Right renal pelvis (tissue), 4 donors: ENCODE measurements at places on chromosomes 7 and 10.

GRCh38 chr10:79331709-79332108, 15.6 kb upstream of the PPIF start:
- DNase-seq, result no peak

GRCh38 chr7:106314875-106315274, 30.1 kb upstream of the NAMPT start:
- no peak for DNase-seq

DNA sequence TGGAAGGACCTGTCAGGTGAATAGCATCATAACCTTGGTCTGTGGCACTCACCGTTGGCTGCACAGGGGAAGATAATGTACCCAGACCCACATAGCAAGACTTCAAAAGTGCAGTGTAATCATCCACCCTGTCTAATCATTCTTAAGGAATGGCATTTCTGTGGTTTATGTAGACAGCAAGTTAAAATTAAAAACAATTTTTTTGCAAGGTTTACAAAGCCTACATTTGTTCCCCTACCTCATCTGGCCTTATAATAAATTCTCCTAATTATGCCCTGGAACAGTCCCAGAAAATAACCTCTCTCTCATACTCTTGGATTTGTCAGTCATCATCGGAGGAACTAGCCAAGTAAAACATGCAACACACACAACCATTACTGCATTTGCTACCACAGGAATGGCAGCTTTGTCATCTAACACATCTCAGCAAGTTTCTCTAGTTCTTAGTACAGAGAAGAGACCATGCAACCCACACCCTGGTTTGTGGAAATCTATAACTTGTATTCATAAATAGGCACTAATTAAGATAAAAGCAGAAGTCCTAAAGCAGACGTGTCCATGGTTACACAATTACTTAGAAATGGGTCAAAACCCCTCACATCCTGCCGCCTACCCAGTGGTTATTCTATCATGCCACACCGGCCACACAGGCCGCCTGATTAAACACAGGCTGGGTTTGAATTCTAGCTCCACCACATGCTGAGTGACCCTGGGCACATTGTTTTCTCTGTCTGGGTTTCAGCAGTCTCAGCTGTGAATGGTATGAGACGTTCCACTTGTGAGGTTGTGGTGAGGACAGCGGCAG, 19.1 kb downstream of the ABLIM1 start:
- no peak for DNase-seq

DNA sequence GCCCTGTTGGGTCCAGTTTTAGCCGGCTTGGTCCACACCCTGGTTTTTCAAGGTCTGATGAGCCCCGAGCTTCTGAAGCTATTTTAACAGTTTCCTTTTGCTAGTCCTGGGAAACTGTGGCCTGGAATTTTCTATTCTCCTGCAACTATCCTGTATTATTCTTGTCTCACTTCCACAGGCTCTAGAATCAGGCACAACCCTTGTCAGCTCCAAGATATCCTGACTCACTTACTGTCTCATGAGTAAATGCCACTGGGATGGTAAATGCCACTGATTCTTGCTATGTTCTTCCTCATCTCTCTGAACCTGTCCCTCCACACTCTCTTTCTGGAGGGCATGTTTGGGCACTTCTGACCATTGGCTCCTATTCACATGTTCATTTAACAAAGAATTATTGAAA, 611.5 kb upstream of the IGFBP3 start:
- no peak for DNase-seq

DNA sequence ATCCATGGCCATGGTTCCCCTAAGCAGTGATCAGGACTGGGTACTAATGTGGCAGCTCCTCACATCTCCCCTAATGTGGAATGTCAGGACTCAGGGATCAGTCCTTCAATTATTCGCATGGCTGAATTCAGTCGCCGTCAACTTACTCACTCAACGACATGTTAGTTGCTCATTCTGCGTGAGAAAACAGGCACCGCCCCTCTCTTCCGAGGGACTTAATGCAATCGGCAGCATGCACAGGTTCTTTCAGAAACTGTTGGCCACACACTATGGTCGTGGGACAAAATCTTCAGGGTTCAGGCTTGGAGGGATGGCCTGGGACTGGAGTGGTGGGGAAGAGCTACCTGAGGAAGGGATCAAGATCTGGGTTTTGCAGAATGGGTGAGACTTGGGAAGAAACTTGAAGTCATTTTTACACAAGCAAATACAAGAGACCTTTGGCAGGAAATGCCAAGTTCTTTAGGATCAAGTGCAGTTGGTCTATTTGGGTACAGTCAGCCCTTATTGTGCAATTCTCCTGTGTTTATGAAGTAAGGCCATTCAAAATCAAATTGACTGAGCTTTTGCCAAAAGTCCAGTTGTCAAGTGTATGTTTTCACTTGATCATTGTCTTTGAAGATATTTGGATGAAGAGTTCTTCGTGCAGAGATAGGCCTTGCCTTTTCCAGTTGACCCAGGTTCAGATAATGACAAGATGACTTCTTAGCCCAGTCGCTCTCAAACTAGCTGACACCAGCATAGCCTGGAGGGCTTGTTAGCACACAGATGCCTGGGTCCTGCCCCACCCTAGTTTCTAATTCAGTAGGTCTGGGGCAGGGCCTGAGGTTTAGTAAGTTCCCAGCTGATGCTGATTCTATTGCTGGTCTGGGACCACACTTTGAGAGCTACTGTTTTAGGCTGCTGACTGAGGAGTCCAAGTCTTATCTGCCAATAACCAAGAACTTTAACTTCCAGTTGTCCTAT, 48.5 kb downstream of the LRRC18 start:
- DNase-seq, result no peak

DNA sequence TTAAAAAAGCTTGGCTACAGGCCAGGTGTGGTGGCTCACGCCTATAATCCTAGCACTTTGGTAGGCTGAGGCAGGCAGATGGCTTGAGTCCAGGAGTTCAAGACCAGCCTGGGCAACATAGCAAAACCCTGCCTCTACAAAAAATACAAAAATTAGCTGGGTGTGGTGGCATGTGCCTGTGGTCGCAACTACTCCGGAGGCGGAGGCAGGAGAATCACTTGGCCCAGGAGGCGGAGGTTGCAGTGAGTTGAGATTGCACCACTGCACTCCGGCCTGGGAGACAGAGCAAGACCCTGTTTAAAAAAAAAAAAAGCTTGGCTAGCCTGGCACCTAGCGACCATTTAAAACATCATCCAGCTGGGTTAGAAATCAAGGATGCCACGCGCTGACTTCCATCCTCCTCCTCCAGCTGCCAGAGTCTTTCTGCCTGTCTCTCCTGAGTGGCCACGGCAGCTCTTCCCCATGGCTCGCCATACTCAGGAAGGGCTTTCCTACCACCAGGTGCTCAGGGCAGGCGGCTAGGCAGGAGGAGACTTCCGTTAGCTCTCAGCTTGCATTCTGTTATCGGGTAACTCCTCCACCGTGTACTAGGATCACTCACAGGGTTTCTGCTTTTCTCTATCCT, 45.0 kb downstream of the DENND2A start:
- no peak for DNase-seq

DNA sequence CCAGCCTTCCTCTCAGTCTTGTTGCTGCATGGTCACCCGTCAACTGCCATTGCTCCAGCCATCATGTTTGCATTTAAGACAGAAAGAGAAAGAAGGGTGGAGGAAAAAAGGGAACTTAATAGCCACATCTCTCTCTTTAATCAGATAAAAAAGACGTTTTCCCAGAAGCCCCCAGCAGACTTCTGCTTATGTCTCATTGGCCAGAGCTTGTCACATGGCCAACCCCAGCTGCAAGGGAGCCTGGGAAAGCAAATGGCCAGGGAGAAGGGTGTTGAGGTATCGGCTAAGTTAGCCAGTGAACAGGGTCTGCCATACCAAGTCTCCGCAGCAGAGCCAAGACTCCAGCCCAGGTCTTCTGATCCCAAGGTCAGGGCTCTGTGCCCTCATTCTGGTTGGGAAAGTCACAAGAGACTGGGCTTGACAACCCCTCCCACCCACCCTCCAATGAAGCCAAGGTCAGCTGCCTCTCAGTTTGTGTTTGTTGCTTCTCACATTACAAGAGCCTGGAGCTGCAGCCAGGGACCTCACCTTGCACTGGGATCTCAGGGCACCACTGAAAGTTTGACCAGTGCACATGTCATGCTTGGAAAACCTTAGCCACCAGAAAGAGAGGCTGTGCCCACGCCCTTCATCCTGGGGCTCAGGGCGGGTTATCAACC, 80.3 kb upstream of the LYZL2 start:
- DNase-seq, result no peak

GRCh38 chr10:79292891-79293746, 54.1 kb upstream of the PPIF start:
- DNase-seq, result no peak

DNA sequence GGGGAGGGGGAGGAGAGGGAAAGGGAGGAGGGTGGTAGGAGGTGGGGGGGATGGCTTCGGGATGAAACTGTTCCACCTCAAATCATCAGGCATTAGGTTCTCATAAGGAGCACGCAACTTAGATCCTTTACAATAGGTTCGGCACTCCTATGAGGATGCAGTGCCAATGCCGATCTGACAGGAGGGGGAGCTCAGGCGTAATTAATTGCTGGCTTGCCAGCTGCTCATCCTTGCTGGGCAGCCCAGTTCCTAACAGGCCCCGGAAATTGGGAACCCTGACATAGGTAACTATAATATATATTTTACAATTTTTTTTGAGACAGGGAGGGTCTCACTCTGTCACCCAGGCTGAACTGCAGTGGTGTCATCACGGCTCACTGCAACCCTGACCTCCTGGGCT, 118.8 kb upstream of the SFMBT2 start:
- DNase-seq, result no peak

GRCh38 chr7:42222891-42223290, 14.1 kb downstream of the GLI3 start:
- DNase-seq, result no peak

DNA sequence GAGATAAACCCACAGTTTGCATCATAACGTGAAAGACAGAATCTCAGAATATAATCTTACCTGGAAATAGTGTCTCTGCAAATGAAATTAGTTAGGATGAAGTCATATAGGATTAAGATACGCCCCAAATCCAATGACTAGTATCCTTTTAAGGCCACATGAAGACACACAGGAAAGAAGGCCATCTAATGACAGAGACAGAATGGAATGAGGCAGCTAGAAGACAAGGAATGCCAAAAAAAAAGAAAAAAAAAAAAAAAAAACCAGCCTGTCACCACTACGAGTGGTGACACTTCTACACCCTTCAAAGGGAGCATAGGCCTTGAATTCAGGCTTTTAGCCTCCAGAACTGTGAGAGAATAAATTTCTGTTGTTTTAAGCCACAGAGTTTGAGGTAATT, 82.9 kb downstream of the HYCC1 start:
- no peak for DNase-seq

GRCh38 chr10:62025901-62026879, 124.7 kb downstream of the ARID5B start:
- DNase-seq, result no peak

DNA sequence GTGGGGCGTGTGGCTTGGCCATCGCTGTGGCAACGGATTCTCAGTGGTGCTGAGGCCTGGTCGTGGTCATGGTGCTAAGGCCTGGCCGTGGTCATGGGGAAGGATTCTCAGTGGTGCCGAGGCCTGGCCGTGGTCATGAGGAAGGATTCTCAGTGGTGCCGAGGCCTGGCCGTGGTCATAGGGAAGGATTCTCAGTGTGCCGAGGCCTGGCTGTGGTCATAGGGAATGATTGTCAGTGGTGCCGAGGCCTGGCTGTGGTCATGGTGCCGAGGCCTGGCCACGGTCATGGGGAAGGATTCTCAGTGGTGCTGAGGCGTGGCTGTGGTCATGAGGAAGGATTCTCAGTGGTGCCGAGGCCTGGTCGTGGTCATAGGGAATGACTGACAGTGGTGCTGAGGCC, 327.9 kb downstream of the ADARB2 start:
- no peak for DNase-seq

- no peak for DNase-seq
Measured at GRCh38 chr10:6030940-6031339, 31.2 kb downstream of the IL2RA start.

DNA sequence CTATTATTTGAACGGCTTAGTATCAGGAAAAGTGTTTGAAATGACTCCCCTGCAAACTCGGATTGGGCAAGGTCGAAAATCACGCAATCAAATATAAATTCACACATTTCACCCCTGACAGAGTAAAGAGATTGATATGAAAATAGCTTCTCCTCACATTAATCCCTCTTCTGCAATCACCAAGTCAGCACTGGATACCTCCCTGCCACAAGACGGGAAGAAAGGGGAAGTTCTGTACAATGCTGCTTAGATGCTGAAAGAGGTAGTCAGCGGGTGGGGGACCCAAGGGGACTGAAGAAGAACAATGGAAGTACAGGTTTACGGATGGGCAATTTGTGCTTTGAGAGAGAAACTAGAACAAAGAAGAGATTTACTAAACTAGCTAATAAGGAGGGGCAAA, 72.0 kb upstream of the ANK3 start:
- no peak for DNase-seq

- DNase-seq, result no peak
Measured at GRCh38 chr10:44926751-44927351, 15.7 kb downstream of the TMEM72 start.

DNA sequence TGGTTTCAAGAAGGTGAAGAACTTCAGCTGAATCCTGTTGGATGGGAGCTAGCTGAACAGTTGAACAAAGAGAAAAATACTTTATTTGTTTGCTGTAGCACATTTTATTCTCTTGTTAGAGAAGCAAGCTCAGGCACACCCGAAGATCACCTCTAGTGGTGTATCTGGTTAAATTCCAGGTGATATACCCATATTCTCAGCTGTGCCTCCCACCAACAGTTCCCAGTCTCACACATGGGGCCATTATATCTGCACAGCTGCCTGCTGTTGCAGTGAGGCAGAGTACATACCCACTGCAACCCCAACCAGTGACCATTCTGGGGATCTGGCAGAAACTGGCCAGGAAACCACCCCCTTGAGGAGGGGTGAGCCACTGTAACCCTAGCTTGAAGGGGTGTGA, 9.2 kb downstream of the BTAF1 start:
- DNase-seq, result no peak

GRCh38 chr10:35979116-35979515, 337.0 kb upstream of the FZD8 start:
- no peak for DNase-seq

GRCh38 chr7:33558549-33559323, 346.6 kb upstream of the BMPER start:
- DNase-seq, result no peak

DNA sequence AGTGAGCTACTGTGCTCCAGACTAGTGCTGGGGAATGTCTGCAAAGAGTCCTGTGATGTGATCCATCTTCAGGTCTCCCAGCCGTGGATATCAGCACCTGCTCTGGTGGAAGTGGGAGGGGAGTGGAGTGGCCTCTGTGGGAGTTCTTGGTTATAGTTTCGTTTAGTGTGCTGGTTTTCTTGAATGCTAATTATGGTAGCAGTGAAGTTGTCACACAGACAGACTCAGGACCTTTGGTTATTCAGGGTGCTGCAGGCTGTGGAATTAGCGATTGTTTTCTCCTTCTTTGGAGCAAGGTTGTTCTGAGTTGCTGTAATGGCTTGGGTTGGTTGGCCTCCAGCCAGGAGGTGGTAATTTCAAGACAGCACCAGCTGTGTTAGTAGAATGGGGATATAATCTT, 132.7 kb upstream of the HGF start:
- no peak for DNase-seq

GRCh38 chr7:40014376-40014775, 64.3 kb downstream of the CDK13 start:
- DNase-seq, result no peak

- DNase-seq, result no peak
Measured at GRCh38 chr7:110486549-110486948, 604.4 kb upstream of the LRRN3 start.

- no peak for DNase-seq
Measured at GRCh38 chr10:115918812-115919211, 354.2 kb downstream of the GFRA1 start.

- no peak for DNase-seq
Measured at GRCh38 chr10:132408823-132409666, 12.0 kb downstream of the PWWP2B start.

- DNase-seq, result no peak
Measured at GRCh38 chr10:30826679-30827078, 197.1 kb upstream of the LYZL2 start.
